ENCODE measurements at places on chromosomes 2 and 18.

DNA sequence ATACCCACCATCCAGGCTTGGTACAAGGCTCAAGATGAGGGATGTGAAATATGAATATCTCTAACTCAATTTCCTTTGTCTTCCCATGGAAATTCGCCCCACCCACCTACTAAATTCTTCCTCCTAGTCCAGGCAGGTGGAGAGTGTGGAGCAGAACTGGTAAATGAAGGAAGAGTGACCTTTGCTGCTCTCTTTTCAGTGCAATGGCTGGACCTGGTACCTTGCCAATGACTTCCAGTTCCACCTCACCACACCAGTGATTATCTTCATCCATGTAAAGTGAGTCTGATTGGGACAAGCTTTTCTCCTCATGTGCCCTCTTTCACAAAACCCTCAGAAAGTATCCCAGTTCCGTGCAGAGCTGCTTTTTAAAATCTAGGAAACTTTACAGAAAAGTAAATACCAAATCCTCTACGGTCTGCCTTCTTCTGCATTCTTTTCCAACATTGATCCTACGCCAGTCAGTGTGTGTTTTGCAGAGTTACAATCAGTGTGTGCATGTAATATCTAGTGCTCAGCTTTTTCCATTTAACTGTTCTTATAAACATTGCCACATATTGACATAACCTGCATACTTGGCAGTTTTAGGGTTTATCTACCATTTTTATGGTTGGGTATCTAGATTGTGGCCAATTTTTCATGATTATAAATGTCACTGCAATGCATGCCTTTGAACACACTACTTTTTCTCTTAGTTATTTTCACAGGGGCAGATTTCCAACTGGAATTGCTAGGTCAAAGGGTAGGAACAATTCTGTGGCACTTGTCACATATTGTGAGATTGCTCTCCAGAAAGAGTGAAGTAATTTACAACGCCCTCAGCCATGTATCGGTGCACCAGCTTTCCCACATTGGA is 86.5 kb upstream of the SEC11C start:
- peak; percentile 89 for DNase-seq

- DNase-seq, result no peak
These were observed 36.5 kb upstream of the SLC66A3 start for GRCh38 chr2:11118761-11119160.

- no peak for DNase-seq
These were observed 269.2 kb downstream of the LRATD1 start for GRCh38 chr2:14901737-14902136.

DNA sequence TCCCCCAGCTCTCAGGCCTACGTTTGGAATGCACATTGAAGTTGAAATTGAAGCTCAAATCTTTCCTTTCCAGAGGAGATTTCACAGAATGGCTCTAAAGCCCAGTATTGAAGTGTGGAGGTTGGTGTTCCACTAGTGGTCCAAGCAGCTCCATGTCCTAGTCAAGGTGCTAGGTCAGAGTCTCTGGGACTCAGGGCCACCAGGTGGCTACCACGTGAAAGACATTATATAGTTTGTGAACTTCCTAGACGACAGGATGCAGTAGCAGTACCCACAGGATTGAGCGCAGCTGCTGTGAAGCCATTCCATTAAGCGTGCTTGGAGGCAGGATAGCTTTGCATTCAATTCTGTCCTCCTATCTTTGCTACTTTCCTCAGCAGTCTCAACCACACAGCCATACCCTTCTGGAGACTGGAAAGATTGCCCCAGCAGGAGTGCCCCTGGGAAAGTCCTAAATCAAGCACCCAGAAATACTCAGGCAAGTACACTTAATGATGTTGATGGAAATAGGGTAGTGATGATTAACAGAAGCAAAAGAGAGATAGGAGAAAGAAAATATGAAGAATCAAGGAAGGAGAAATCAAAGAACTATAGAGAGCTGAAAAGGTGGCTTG is 4.7 kb upstream of the TGFA start:
- no peak for DNase-seq

- DNase-seq, result no peak
These were observed 45.4 kb upstream of the TAF1B start for GRCh38 chr2:9797681-9798556.

DNA sequence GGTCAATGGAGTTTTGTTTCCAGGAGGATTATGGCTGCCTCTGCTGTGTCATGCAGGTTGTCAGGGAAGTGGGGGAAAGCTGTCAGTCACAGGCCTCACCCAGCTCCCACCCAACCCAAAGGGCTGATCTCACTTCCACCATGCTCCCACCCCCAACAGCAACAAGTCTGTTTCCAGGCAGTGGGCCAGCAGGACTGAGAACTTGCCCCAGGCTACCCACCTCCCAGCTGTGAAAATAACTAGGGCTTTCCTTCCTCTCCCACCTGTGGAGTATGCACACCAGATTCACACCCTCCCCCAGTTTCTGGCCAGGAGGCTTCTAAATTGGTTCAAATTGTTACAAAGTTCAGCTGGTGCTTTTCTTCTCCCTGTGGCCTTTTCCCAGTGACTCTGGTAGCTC is 95.6 kb upstream of the ACVR1 start:
- no peak for DNase-seq

DNA sequence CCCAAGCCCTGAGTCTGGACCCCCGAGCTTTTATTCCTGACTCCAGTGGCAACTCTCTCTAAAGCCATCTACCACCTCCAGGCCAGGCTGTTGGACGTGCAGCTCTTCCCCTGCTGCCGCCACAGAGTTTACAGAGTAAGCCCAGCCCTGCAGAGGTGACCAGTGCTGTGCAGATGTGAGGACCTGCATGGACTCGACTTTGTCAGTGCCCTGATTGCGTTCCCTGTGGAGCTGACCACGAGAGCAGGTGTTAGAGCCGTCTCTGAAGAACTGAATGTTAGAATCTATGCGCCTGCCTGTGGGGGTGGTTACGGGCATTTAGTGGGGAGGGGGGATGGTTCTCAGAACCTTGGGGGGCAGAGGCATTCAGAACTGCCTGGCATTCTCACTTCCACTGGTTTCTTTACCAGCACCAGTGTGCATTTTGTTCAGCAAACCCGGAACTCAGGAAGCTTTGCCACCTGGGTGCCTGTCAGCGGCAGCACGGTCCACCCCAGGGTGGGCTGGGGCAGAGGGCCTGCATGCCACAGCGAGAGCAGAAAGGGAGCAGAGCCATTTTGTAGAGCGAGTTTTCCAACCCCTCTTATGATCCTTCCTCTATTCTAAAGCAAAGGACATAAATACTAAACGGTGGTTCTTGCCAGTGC is 137.9 kb downstream of the KLHL29 start:
- no peak for DNase-seq

- DNase-seq, result peak; percentile 43
These were observed 100.2 kb downstream of the TWIST2 start for GRCh38 chr2:238947920-238948710.

- DNase-seq, result no peak
These were observed 5.5 kb upstream of the TUBB6 start for GRCh38 chr18:12302391-12303147.

DNA sequence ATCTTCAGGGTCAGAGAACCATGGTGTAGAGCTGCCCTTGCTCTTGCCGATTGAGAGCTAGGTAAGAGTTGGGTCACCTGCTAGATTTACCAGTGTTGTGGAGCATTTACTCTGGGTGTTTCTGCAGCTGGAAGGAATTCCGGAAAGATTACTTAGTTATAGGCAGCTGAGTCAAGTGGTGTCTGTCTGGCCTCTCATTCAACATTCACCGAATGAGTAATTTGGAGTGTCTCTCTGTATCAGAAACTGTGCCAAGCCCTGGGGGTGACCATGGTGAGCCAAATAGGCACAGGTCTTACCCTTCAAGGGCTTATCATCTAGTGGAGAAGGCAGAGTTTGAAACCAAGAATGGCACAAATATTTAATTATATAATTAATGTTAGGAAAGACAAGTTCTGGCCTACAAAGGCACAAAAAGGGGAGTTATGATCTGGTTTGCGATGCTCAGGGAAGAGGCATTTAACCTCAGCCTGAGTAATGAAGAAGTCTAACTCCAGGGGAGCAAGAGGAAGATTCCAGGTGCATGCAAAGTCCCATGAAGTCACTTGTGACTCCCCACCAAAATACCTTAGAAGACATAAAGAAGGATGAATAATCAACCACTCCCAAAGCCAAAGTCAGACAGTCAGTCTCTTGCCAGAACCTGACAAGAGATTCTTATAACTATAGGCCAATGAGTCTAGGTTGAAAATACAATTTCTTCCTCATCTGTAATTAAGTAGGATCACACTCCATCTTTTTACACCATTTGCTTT is 12.5 kb downstream of the SETBP1 start:
- DNase-seq, result no peak
